ENCODE measurements at places on chromosomes 3 and 15. TPM values are rescaled to one million over a fixed set of nuclear protein-coding genes. Genes with fewer than 3 reads are reported as not detected.

The P3H2 gene
- total RNA-seq: 13.7 TPM

The IL17RB gene
- total RNA-seq: 0.13 TPM

The PFKFB4 gene
- total RNA-seq: 1.3 TPM

The TGM5 gene
- not detected for total RNA-seq

The SLC2A2 gene
- total RNA-seq: not detected

The ROPN1 gene
- not detected for total RNA-seq

The TJP1 gene
- 91.8 TPM for total RNA-seq

- DNase-seq: no peak
These were observed 324.6 kb upstream of the TBC1D5 start for GRCh38 chr3:18066899-18067582.

DNA sequence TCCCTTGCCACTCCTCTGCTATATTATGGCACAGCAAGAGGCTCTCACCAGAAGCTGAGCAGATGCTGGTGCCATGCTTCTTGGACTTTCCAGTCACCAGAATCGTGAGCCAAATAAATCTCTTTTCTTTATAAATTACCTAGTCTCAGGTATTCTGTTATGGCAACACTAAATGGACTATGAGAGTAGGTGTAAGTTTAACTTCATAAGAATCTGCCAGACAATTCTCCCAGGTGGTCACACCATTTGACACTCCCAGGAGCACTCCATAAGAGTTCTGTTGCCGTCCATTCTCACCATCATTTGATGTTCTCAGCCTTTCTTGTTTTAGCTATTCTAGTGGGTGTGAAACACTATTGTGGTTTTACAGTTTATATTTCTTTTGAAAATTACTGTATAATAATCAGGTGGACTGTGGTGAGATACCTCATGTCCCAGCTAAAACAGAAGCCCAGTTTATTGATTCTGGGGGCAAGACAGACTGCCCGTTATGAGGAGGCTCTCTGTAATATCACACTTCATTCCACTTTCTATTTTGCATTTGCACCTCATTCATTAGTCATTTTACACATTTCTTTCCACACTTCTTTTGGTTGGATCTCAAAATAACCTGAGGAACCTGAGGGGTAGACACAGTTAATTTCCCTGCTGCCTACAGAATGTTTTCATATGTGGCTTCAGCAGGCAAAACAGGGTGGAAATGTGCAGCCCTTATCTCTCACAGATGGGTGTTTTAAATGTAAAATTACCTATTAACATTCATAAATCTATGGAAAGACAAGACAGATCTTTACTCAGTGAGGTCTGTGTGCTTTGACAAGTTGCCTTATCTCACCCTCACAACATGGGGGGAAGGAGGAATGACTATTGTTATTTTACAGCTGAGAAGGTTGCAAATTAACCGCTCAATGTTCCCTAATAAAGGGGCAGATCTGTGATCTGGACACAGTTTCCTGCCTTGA is 42.1 kb downstream of the CDCP1 start:
- DNase-seq: no peak

- no peak for DNase-seq
These were observed 48.3 kb downstream of the EXD1 start for GRCh38 chr15:41182266-41182665.

DNA sequence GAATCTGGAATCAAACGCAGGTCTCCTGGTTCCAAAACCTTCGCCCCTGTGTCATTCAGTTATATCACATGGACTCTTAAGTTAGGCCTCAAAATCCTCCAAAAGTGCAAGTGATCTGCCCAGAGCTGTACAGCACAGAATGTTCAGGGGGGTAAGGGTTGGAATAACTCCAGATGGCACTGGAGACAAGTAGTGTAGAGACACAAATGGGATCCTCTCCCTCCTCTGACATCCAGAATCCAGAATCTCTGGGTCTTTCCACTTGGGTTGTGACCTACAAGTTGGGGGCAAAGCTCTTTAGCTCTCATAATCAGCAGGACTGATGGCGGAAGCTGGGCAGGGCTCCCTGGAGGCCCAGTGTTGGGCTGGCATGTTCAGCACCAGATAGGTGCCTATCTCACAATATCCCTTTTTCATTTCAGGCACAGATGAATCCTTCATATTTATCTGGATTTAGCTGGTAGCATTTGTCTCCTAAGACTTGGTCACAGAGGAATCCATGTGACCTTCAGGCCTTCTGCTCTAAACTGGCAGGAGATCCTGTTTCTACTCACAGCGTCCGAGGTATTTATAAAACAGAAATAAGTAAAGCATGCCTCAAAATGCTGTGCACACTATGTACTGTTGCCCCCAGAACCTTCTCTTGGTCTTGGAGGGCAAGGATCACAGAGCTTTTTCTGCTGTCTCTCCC is 15.4 kb downstream of the ABHD2 start:
- no peak for DNase-seq

DNA sequence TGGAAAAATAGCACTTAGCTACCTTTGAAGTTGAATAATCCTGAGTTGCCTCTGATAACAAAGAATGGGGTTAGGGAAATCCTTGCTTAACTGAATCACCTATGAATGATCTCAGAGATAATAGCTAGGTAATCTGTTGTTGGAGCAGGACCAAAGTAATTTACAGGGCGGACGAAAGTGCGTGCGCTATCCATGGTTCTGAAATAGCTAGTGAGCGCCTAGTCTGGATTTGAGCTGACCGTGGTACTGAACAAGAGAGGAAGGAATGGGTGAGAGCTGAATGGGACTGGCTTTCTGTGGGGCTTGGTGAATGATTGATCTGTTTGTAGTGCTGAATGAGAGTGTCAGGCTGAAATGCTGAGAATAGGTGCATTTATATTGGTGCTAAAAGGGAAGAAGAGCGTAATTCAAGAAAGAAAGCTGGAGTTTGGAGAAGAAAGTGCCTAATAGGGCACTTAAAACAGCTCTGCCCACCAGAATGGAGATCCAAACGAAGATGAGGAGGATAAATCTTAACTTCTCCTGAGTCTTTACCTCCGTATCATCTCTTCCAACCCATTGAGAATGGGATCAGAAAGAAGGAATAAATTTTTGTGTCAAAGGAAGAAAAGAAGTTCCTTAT is 10.1 kb downstream of the SCN10A start:
- DNase-seq: peak; percentile 60

DNA sequence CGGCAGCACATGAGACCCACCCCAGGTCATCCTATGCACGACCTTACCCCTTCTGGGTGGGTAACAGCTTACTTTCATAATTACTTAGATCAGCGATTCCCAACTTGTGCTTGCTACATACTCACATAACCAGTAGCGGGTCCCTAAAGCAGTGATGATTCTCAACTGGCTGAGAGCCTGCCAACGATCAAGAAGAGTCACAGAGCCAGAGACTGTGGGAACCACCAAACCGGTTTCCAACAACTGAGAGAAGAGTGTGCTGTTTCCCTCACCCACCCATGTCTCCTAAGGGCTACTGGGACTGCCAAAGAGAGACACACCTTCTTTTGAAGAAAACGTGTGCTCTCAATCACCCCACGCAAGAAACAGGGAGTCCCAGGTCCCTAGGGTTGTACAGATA is 12.0 kb upstream of the XXYLT1 start:
- no peak for DNase-seq

DNA sequence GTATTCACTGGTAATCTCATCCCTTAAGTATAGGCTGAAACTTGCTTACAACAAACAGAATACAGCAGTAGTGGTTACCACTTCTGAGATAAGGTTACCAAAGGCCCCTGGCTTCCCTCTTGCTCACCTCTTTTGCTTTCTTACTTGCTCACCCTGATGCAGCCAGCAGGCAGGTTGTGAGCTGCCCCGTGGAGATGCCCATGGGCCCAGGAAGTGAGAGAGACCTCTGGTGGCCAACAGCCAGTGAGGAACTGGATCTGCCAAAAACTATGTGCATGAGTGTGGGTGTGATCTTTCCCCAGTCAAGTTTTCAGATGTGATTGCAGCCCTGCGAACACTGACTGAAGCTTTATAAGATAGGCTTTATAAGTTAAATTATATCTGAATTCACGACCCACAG is 48.7 kb downstream of the NMNAT3 start:
- no peak for DNase-seq

- DNase-seq: no peak
These were observed 291.2 kb upstream of the RBMS3 start for GRCh38 chr3:28989646-28990089.

DNA sequence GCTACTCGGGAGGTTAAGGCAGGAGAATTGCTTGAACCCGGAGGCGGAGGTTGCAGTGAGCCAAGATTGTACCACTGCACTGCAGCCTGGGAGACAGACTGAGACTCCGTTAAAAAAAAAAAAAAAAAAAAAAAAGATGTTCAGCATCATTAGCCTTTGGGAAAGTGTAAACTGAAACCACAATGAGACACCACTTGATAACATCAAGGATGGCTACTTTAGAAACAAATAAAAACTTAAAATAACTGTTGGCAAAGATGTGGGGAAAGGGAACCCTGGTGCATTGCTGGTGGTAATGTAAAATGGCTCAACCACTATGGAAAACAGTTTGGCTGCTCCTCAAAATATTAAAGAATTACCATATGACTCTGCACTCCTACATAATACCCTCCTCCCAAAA is 1.9 kb downstream of the LEO1 start:
- no peak for DNase-seq

GRCh38 chr3:171965067-171965712 is 74.2 kb upstream of the FNDC3B start:
- no peak for DNase-seq

GRCh38 chr15:31228980-31229826 is 97.4 kb upstream of the KLF13 start:
- no peak for DNase-seq

DNA sequence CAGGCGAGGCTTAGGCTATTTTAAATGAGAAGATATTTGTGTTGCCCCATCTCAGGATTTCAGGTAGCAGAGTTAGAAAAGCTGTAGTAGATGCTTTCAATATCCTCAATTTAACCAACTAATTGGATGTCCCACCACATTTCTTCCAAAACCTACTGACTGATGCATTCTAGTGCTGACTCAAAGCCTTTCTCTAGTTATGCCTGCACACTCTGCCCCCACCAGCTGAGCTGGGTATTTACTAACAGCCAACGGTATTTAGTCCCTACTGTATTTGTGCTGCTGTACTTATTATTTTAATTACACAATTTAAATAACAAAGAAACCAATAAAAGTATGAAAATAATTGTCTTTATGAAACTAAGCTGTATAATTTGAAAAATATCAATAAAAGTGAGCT is 139.5 kb downstream of the OSBPL10 start:
- DNase-seq: no peak

- no peak for DNase-seq
These were observed 63.7 kb downstream of the SPRED1 start for GRCh38 chr15:38316311-38316710.

DNA sequence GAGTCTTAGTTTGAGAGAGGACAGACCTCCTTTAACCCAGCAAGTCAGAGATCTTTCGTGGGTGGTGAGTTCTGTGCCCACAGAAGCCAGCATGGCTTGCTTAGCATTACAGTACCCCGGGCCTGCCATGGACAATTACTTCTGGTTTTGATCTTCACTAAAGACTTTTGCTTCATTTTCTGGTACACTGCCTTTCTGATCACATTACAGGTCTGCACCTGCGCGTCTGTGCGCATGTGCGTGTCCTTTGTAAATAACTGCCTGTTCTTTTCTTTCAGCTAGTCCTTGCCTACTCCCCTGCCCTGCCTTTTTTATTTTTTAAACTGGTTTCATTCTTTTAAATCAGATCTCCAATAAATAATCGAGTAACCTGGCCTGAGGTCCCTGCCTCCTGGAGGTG is 57.1 kb upstream of the CMTM8 start:
- no peak for DNase-seq

- DNase-seq: no peak
These were observed 572.2 kb downstream of the MECOM start for GRCh38 chr3:169091196-169091823.

- no peak for DNase-seq
These were observed 252.5 kb downstream of the SUCLG2 start for GRCh38 chr3:67401921-67402320.

DNA sequence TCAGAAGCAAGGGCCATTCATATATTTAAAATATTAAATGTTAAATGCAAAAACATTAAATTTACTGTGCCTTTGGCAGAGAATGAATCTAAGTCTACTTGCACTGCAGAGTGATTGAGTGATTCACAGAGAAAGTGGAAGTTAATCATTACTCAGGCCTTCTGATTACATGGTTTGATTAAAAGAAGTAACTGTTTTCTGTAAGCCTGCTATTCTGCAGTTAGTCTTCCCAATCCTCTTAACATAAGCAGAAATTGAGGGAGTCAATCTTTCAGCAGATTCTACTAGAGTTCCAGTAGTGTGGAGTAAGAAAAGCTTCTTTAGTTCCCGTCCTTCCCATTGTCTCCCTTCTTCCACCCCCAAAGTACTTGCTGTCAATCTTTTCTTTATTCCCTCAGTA is 1.5 kb downstream of the NLGN1 start:
- DNase-seq: no peak

GRCh38 chr3:14623569-14624051 is 28.0 kb upstream of the CCDC174 start:
- DNase-seq: no peak

GRCh38 chr15:41797201-41797944 is 23.1 kb downstream of the MAPKBP1 start:
- peak; percentile 22 for DNase-seq

DNA sequence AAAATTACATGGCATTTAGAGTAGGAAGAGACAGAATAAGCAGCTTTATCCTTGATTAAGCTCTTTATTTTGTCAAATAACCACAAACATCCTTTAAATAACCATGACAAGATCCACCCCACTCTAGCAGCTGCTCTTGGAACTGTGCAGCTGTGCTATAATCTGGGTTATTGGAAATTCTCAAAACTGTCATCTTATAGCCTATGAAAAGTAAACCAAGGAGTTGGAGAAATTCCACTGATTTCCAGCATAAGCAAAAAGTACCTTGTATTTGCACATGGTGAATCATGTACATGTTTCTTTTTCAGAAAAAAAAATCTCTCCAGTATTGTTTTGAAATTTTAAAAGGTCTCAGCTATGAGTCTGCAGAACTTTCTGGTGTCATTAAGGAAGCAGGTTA is 88.8 kb upstream of the ABI3BP start:
- DNase-seq: no peak

All from dermis microvascular lymphatic vessel endothelial cell (primary cell).